Activated naive CD4-positive, alpha-beta T cell (primary cell): ENCODE measurements at places on chromosomes 4 and X.

- DNase-seq: no peak
Observed at GRCh38 chr4:609400-610050, 15.8 kb upstream of the PDE6B start.

- no peak for DNase-seq
Observed at GRCh38 chr4:153483432-153484418, 17.6 kb downstream of the TMEM131L start.

GRCh38 chr4:88690355-88690754, 7.3 kb downstream of the NAP1L5 start:
- DNase-seq: no peak

DNA sequence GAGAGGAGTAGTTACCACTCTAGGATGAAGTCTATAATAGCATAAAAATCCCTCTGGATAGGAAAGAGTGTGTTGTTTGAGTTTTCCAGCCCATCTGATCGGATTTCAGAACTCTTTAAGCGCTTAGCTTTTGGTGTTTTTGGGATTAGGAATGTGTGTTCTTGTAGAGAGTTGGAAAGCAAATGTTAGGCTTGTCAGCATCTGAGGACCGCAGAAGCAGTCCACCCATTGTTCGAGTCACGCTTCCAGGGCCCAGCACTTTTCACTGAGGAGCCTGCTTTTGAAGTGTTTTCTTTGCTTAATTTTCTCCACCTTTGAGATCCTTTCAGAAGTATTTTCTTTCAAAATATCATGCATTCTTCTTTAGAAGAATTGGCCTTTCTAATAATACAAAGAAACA, 306.2 kb downstream of the TENM3 start:
- no peak for DNase-seq

- no peak for DNase-seq
Observed at GRCh38 chr4:142952821-142953580, 106.9 kb upstream of the INPP4B start.

- no peak for DNase-seq
Observed at GRCh38 chr4:13903061-13903460, 275.5 kb upstream of the BOD1L1 start.

- DNase-seq: no peak
Observed at GRCh38 chrX:114615765-114616164, 31.9 kb downstream of the HTR2C start.

- no peak for DNase-seq
Observed at GRCh38 chrX:358651-359143, 28.0 kb downstream of the PPP2R3B start.

- DNase-seq: peak; percentile 4
Observed at GRCh38 chr4:102625232-102625930, 124.2 kb downstream of the NFKB1 start.
